ENCODE measurements at places on chromosomes 4 and X. TPM values are rescaled to one million over a fixed set of nuclear protein-coding genes. Genes with fewer than 3 reads are reported as not detected.

RNF128 gene
- 0.25 TPM for total RNA-seq

BST1 gene
- total RNA-seq, result 7.0 TPM

SSX3 gene
- total RNA-seq, result not detected

TEX13D gene
- total RNA-seq, result not detected

IL1RAPL1 gene
- total RNA-seq, result 2.4 TPM

F8A3 gene
- total RNA-seq, result 6.1 TPM

APOO gene
- total RNA-seq, result 65.7 TPM

C4orf51 gene
- total RNA-seq, result not detected

DUX4 gene
- not detected for total RNA-seq

ADH6 gene
- total RNA-seq, result not detected

GRIA3 gene
- total RNA-seq, result 3.1 TPM

TREX2 gene
- total RNA-seq, result not detected

CFAP47 gene
- not detected for total RNA-seq

TMPRSS11A gene
- total RNA-seq, result not detected

MSL3 gene
- 14.9 TPM for total RNA-seq

SLC25A53 gene
- 12.4 TPM for total RNA-seq

UGT2A1 gene
- not detected for total RNA-seq

NRK gene
- 0.61 TPM for total RNA-seq

RIPPLY1 gene
- total RNA-seq, result not detected

USP17L24 gene
- not detected for total RNA-seq

ARHGAP6 gene
- 4.5 TPM for total RNA-seq

PDGFRA gene
- 43.7 TPM for total RNA-seq

NPNT gene
- 4.2 TPM for total RNA-seq

GAGE2A gene
- total RNA-seq, result not detected

ASB5 gene
- 5.1 TPM for total RNA-seq

MAOA gene
- 104 TPM for total RNA-seq

ARSJ gene
- 8.7 TPM for total RNA-seq

ZBTB33 gene
- total RNA-seq, result 7.7 TPM

UGT2B11 gene
- not detected for total RNA-seq

TLL1 gene
- total RNA-seq, result 6.0 TPM

CNKSR2 gene
- total RNA-seq, result 1.1 TPM

AKAP14 gene
- not detected for total RNA-seq

CENPVL1 gene
- not detected for total RNA-seq

RAI2 gene
- 33.2 TPM for total RNA-seq

OPHN1 gene
- total RNA-seq, result 4.1 TPM

GPC3 gene
- 9.9 TPM for total RNA-seq

ALAS2 gene
- total RNA-seq, result 0.46 TPM

GABRQ gene
- total RNA-seq, result not detected

TSPAN5 gene
- 2.1 TPM for total RNA-seq

NSUN7 gene
- 4.2 TPM for total RNA-seq

UGT2B15 gene
- not detected for total RNA-seq

NEUROG2 gene
- total RNA-seq, result not detected

IL3RA gene
- 3.2 TPM for total RNA-seq

ADGRL3 gene
- 3.8 TPM for total RNA-seq

RTL5 gene
- 3.7 TPM for total RNA-seq

GUCY1B1 gene
- total RNA-seq, result 8.0 TPM

SLC6A14 gene
- not detected for total RNA-seq
